Osteocyte (in vitro differentiated cells): ENCODE measurements at places on chromosomes 1 and 21. TPM values are rescaled to one million over a fixed set of nuclear protein-coding genes. Genes with fewer than 3 reads are reported as not detected.
A peak's percentile ranks its signal among the peaks of the same experiment; 100 is the strongest.

Gene FYB2
- not detected in 2 replicates for total RNA-seq

Gene ADAMTS4
- 1.2 TPM in 2 replicates for total RNA-seq

- no peak overlapping the region for H3K4me3 ChIP-seq
- H3K27ac ChIP-seq: no peak overlapping the region
- H3K27me3 ChIP-seq: no peaks in the 10 kb centered on the region
Observed at GRCh38 chr1:157403203-157403602, 149.1 kb downstream of the FCRL5 start.

- no peaks in the 10 kb centered on the region for H3K27me3 ChIP-seq
- H3K4me3 ChIP-seq: no peak overlapping the region
- no peak overlapping the region for H3K27ac ChIP-seq
- DNase-seq: no peak
- H3K36me3 ChIP-seq: peaks cover 20% of the 10 kb centered on the region
- peaks cover 8% of the 10 kb centered on the region for H3K4me1 ChIP-seq
Observed at GRCh38 chr1:43925846-43926245, 7.8 kb upstream of the ARTN start.

GRCh38 chr1:223319905-223320580 lies 43.9 kb downstream of the SUSD4 start:
- H3K27me3 ChIP-seq: no peaks in the 10 kb centered on the region
- H3K27ac ChIP-seq: no peak overlapping the region
- no peak overlapping the region for H3K4me3 ChIP-seq
- H3K4me1 ChIP-seq: no peaks in the 10 kb centered on the region

DNA sequence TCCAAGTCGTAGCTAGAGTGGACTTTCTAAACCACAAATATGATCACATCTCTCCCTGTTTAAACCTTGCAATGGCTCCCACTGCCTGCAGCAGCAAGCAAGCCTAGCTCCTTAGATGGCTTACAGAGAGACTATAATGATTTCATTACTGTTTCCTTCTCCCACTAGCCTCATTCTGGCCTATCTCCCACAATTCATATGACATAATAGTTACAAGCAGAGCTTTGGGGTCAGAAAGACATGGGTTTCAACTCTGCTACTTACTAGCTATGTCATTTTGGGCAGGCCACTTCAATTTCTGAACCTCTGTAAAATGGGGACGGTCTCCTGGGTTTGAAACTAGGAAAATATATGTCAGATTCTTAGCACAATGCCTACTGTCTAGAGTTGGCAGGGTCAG lies 143.3 kb downstream of the TRABD2B start:
- DNase-seq: no peak
- no peak overlapping the region for H3K27ac ChIP-seq
- peaks cover 3% of the 10 kb centered on the region for H3K27me3 ChIP-seq

- no peaks in the 10 kb centered on the region for H3K27me3 ChIP-seq
- peaks cover 2% of the 10 kb centered on the region for H3K36me3 ChIP-seq
- peak overlapping the region; percentile 70 for H3K27ac ChIP-seq
- peak overlapping the region; percentile 81 for H3K4me3 ChIP-seq
Observed at GRCh38 chr1:210233495-210234328, 1.1 kb downstream of the SERTAD4 start.

DNA sequence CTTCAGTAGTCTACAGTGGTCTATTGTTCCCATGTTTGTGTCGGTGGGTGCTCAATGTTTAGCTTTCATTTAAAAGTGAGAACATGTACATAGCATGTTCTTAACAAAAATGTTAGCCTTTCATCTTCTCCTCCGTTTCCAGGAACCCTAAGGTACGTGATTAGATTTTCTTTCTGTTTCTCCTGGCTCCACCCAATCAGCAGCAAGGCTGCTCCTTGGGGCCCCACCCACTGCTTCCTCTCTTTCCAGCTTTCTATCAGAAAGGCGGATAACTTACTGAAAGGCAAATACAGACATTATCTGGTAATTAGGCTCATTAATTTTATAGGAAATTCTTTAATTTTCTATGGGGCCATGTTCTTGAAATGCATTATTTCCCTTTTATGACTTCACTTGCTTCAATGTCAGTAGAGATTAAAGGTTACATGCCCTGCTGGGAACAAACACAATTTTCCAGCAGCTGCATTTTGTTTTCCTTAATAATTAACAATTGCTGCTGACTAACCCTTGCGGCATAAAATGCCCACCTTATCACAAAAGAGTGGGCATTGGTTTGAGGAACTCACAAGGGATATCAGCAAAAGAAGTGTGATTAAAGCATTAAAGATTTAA lies 324.9 kb upstream of the SNX7 start:
- H3K27me3 ChIP-seq: no peaks in the 10 kb centered on the region
- no peak overlapping the region for H3K4me3 ChIP-seq
- H3K4me1 ChIP-seq: peaks cover 35% of the 10 kb centered on the region
- no peak overlapping the region for H3K27ac ChIP-seq

DNA sequence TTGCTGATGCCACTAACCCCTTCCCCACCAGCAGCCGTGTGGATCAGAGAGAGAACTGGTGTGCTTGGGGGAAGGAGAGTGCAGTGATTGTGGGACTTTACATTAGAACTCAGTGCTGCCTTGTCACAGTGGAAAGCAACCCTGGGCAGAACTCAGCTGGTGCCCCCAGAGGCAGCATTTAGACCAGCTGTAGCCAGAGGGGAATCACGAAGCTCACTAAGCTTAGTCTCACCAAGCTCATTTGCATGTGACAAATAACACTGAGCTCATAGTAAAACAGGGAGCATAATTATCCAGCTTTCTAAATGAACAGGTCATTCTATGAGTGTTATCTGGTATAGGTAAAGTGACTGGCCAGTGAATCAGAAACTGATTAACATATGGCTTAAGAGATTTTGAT lies 9.8 kb upstream of the SMAP2 start:
- no peak overlapping the region for H3K4me3 ChIP-seq
- peaks cover 9% of the 10 kb centered on the region for H3K27me3 ChIP-seq
- no peak for DNase-seq
- H3K27ac ChIP-seq: no peak overlapping the region
- H3K4me1 ChIP-seq: peaks cover 2% of the 10 kb centered on the region

GRCh38 chr21:45082736-45083135 lies 8.4 kb downstream of the ADARB1 start:
- no peak overlapping the region for H3K4me3 ChIP-seq
- H3K4me1 ChIP-seq: peaks cover 64% of the 10 kb centered on the region
- DNase-seq: no peak

- no peak for DNase-seq
- H3K27me3 ChIP-seq: no peaks in the 10 kb centered on the region
- H3K4me3 ChIP-seq: no peak overlapping the region
- H3K27ac ChIP-seq: no peak overlapping the region
- H3K4me1 ChIP-seq: peaks cover 40% of the 10 kb centered on the region
Observed at GRCh38 chr1:54332781-54333585, 73.2 kb downstream of the SSBP3 start.
